Common myeloid progenitor, CD34-positive (primary cell): ENCODE measurements at places on chromosomes 13 and 19.

GRCh38 chr13:91902291-91902690, 503.9 kb downstream of the GPC5 start:
- DNase-seq = no peak

DNA sequence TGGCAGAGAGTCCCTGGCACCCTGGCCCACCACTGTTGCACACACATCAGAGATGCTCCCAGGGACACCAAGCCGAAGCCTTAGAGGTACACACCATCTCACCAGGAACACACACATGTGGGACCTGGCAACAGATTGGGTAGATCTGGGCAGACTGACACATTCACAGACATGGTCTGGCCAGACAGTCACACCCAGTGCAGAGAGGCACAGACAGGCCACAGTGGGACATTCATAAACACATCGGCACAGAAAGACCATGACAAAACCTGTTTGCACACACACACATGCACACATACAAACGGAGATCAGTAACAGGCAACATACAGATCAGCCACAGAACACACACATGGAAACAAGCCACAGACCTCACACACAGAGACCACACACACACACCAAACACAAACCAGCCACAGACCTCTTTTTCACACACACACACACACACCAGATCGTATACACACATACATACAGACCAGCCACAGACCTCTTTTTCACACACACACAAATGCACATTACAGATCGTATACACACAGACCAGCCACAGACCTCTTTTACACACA, 6.3 kb upstream of the JUNB start:
- no peak for DNase-seq

DNA sequence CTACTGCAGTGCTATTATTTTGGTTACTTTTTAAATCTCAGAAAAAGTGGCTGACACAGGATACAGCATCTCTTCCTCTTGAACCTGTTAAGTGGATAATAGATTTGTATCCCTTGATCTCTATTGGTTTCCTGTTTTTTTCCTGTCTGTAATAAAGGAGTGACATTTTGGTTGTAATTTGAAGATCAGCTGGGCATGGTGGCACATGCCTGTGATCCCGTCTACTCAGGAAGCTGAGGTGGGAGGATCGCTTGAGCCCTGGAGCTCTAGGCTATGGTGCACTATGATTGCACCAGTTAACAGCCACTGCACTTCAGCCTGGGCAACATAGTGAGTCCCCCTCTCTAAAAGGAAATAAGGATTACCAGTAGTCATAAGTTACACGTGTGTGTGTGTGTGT, 46.8 kb downstream of the METTL21C start:
- DNase-seq = no peak

DNA sequence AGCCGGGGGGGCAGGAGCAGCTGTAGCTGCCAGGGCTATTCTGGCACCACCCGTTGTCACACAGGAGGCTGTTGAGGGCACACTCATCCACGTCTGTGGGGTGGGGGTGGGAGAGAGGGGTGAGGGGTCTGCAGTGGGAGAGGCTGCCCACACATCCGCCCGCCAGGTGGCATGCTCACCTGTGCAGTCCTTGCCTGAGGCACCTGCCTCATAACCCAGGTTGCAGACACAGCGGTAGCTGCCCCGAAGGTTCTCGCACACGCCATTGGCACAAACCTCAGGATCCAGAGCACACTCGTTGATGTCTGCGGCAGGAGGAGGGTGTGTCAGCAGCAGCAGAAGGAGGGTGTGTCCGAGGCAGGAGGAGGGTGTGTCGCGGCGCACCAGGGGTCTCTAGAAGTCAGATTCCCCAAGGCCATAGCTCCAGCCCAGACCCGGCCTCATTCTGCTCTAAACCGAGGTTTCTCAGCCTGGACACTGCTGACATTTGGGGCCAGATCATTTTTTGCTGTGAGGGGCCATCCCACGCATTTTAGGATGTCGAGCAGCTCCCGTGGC, 20.3 kb downstream of the FBN3 start:
- no peak for DNase-seq

- peak; percentile 35 for DNase-seq
Measured at GRCh38 chr13:21557995-21558394, 46.0 kb downstream of the MICU2 start.

DNA sequence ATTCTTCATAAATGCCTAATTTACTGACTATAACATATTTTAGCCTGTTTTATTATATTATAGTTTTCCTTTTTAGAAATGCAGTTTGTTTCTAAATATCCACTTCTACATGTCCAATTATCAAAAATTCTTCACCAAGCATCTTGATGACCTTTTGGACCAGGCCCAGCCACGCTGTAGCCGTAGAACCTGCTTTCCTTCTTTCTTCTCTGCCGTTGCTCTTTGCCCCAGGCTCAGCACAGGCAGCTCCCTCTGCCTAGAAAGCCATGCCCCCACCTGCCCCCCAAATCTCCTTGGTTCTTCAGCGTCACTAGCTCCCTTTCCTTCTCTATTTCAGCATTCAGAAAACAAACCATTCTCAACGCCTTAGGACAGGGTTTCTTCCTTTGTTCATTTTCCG, 65.4 kb downstream of the ESD start:
- DNase-seq = no peak

GRCh38 chr19:46407856-46408663, 5.3 kb downstream of the CCDC8 start:
- no peak for DNase-seq

DNA sequence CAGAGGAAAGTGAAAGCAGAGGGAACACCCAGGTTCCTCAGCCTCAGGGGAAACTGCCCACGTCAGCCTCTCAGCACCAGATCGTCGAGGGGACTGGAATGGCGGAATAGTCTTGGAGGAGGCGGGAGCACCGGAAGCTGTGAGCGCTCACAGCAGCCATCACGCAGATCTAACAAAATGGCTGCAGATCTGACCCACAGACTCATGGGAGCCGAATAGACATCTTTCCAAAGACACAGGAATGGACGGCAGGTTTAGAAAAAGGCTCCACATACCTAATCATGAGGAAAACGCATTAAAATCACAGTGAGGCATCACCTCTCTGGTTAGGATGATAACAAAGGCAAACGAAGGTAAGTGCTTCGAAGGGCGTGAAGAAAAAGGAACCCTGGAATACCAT, 11.8 kb upstream of the LILRA2 start:
- no peak for DNase-seq
